ENCODE measurements at places on chromosomes 11 and 22.

DNA sequence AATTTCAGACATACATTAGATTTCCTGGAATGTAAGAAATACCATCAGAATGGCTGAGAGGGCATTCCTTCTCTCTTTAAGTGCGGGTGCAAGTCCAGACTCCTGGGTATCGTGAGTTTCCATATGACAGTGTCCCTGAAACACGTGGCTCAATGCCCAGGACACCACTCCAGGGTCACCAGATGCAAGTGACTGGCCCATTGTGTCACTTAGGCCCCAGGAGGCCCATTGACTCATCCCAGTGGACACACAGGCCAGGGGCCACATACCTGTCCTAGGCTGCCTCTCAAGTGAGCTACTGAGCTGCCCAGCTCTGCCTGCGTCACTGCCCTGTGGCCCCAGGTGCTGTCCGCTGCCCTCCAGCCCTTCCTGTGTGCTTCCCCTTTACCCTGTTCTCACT is 18.5 kb downstream of the FBLN1 start:
- DNase-seq = no peak

GRCh38 chr11:65787649-65788622 is 1.1 kb downstream of the OVOL1 start:
- DNase-seq = no peak

- no peak for DNase-seq
Measured at GRCh38 chr22:46290843-46291785, 5.6 kb upstream of the GTSE1 start.

DNA sequence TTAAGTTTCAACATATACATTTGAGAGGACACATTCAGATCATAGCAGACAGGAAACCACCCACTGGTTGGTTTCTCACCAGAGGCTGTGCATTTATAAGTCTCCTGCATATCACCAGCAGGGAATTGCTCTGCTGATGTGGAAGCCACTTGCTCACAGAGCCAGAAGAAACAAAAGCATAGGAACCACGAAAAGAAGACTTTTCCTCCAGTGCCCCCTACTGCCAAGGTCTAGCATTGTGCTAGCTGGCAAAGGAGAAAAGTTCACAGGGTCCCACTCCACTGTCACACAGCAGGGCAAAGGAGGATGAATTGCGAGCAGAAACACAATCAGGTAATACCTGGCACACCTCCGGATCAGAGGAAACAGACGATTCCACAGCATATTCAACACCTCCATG is 28.9 kb upstream of the ISX start:
- peak; percentile 4 for DNase-seq

GRCh38 chr11:100575860-100576717 is 111.0 kb upstream of the ARHGAP42 start:
- DNase-seq = peak; percentile 15

GRCh38 chr11:101923554-101923953 is 7.2 kb upstream of the ANGPTL5 start:
- no peak for DNase-seq

GRCh38 chr11:24524156-24524555 is 27.3 kb downstream of the LUZP2 start:
- DNase-seq = no peak

All from activated CD8-positive, alpha-beta T cell treated with anti-CD3 and anti-CD28 coated beads for 36 hours (primary cell).